B cell (primary cell): ENCODE measurements at places on chromosomes 3 and 15. TPM values are rescaled to one million over a fixed set of nuclear protein-coding genes. Genes with fewer than 3 reads are reported as not detected.
A peak's percentile ranks its signal among the peaks of the same experiment; 100 is the strongest.

GRCh38 chr3:120528163-120528562 lies 68.0 kb upstream of the NDUFB4 start:
- no peak for DNase-seq

DNA sequence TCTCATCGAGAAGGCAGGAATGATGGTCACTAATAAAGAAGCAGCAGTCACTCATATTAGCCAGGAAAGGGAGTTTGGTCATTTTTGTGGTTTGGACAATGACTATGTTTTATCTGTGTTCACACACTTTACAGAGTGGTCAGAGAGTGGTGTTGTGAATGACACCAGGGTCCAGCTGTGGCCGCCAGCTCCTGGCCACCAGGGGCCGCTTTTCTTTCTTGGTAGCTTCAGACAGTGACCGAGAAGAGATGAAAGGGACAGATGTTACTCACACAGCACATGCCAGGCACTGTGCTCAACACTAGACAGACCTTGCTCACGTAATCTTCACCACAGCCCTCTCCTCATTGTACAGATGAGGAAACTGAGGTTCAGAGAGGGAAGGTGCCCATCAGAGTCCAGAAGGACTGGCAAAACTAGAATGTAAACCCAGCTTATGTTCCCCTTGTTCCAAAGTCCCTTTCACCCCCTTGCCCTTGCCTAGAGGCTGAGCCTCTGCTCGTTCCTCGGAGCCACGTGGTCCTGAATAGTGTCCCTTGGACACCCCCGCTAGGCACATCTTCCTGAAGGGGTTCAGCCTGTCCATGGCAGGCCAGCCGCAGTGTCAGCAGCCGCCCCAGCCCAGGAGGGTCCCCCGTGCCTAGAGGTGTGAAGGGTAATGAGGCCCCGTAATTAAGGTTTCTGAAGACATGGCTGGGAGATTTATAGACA lies 55.6 kb downstream of the CYP11A1 start:
- DNase-seq, result no peak

DNA sequence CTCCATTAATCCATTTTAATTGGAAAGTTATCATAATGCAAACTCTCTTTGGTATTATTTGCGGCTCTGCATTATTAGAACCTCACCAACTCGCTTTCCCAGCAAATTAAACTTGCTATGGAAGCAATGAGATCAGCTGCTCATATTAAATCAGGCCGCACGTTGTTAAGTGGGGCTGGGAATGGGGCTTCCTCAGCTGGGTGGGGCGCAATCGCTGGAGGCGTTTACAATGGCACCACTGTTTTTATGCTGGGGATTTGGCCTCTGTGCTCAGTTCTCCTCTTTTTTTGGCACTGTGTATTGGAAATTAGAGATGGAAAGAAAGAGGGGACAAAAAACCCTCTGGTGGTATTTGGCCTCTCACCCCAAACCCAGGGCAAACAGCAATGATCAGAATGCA lies 72.2 kb downstream of the RPLP1 start:
- DNase-seq, result no peak

- no peak for DNase-seq
Observed at GRCh38 chr3:124429129-124429815, 301.0 kb upstream of the UMPS start.

DNA sequence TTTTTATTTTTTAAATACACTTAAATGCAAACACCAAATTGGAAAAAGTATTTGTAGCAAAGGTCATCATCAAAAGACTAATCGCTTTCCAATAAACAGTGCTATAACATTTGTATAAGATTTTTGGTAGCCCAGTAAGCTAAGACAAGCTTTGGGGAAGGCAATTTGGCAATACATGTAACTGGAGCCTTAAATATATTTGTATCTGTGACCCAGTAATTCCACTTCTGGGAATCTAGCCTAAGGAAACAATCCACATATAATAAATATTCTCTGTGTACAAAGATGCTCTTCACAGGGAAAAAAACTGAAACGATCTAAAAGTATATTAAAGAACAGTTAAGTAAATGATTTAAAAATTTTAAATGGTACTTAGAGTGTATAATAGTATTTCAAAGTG lies 65.5 kb upstream of the TJP1 start:
- DNase-seq, result no peak

DNA sequence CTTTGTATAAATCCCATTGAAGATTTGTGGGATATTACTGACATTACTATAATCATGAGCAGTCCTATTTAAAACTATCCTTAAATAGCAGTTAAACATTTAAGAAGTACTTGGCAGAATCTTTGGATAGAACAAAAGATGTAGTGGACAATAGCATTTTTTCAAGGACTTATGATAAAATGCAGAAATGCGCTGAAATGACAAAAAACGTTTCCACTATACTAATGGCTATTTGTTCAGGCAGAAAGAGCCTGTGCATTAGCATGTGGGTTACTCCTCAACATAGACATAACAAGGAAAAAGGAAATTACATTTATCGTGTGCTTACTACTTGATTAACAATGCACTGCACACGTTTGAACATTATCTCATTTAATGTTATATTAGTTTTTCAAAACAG lies 80.7 kb downstream of the GADL1 start:
- no peak for DNase-seq

DNA sequence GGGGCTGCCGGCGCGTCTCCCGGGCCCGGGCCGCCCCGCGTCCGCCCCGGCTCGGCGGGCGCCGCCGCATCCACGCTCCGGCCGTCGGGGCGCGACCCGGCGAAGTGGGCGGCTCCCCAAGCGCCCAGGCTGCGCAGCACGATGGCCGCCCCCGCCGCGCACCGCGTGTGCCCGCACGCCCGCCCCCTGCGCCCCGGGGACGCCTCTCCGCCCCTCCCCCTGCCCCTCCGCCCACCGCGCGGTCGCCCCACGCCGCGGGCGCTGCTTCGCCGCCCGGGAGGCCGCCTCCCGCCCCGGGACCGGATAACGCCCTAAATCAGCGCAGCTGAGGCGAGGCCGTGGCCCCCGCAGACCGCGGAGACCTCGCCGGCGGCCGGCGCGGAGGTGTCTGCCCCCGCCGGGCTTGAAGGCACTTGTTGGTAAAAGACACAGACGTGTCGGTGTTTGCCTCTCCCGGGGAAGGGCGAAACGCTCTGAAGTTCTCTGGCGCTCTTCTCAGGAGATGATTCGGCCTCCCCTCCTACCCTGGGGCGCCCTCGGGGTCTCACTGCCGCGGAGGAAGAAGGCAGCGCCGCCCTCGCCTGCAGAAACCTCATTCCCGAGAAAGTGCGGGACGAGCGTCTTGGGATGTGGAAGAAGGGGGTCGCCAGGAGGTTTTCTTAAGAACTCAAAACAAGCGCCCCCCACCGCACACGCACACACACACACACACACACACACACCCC lies at the start of gene BNC1:
Gene BNC1 (minus strand): TSS at position 106 of the 725 bp plus-strand sequence. CDS start 36 bp downstream, at position 70.
- peak; percentile 4 for DNase-seq

- no peak for DNase-seq
Observed at GRCh38 chr3:125207507-125207906, 5.0 kb downstream of the SLC12A8 start.

DNA sequence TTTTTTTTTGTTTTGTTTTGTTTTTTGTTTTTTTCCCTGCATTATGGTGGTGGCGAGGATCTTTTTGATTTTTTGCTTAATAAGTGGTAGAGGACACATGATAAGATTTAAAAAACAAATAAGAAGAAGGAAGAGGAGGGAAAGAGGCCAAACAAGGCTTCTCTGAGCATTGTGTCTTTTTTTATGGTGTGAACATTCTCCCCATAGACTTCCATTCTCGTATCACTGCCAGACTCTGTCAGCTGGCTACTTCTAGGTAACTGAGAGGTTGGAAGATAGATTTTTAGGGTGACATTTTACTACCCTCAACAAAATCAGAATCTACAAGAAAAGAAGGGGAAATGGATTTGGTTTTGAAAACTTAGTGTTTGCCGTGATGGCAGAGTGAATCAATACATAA lies 3.8 kb downstream of the NLGN1 start:
- DNase-seq, result no peak

DNA sequence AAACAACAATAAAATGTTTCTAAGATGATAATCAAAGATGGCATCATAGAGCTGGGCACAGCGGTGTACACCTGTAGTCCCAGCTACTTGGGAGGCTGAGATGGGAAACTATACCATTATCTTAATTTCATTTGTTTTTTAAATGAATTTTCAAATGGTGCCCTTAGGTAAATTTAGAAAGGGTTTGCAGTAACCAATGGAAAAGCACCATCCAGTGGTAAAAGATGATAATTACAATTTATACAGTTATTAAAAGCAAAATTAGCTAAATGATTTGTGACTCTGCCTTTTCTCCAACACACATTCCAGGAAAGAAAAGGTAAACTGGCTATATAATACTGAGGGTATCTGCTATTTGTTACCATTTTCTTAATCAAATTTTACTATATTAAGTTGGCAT lies 14.4 kb upstream of the ANKRD28 start:
- peak; percentile 54 for DNase-seq

DNA sequence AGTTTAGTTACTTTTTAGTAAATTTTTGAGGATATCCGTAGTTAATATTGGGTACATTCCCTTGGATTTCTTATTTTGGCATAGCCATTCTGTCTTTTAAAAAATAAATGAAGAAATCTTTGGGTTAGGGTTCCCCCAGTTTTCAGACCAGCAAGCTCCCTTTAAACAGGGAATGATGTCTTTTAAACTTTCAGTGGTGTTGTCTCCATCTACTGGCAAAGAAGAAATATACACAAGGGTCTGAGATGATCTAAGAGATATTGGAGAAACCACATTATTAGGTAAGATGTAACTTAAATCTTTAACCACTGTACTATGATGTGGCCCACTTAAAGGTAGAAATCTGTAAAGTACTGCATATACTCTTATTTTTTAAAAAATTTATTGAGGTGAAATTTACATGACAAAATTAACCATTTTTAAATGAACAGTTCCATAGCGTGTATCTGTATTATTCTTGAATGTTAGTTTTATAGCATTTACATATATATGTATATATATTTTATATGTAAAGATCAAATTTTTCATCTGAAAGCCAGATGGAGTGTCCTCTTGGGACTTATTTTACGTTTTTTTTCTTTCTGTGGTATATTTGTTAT lies 35.1 kb upstream of the EIF3J start:
- DNase-seq, result peak; percentile 43

DNA sequence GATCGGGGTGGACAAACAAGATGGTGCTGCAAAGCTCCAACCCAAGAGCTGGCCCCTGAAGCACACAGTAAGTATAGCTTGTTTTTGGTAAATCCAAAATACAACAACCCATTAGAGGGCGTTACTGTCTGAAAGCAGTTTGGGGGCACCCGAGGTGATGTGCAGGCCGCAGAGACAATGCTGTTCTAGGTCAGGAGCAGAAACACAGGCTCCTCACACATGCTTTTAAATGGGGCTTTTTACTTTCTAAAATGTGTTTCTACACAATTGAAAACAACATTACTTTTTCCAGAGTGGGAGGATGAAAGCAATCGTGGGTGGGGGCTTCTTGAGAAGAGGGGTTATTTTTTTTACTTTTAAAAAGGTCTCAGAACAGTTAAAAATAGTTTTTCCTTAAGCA lies 1029.3 kb upstream of the CFAP20DC start:
- DNase-seq, result no peak

- DNase-seq, result no peak
Observed at GRCh38 chr3:111882799-111883198, 23.7 kb downstream of the PHLDB2 start.

DNA sequence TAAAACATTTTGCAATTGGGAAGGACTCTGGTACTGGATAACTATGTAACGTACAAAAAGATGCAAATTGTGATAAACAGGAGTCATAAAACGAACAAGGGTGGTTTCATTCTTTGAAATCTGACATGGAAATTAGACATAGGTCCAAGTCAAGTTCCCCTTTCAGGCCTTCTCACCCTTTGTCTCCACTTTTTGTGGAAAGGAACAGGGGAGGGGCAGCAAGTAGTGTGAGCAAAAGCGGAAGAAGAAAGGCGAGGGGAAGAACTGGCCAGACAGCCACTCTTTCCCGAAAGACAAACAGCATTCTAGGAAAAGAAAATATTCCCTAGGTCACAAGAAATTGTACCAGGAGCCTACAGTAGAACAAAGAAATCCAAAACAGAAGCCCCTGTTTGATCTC lies 52.6 kb downstream of the MCF2L2 start:
- no peak for DNase-seq

- DNase-seq, result peak; percentile 84
Observed at GRCh38 chr3:187130346-187131066, 8.8 kb downstream of the RPL39L start.

DNA sequence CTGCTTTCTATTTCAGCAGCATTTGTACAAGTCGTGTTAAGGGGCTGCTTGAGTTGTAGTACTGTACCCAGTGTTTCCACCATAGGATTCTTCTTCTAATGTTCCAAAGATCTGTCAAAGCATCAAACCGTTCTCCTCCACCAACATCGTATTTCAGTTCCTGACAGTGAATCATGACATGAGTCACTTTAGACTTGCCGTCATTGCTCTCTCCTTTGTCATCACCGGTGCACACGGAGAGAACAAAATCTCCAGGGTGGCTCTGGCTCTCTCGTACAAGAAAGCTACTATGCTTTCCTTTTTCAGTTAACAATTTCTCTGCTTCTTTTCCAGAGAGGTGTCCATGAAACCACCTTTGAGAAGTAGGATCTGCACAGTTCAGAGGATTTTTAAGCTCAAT lies 270.9 kb upstream of the CCDC54 start:
- no peak for DNase-seq

- DNase-seq, result no peak
Observed at GRCh38 chr3:109640146-109640652, 302.9 kb upstream of the DPPA4 start.

- DNase-seq, result no peak
Observed at GRCh38 chr3:171622126-171622525, 161.9 kb upstream of the TNIK start.

GRCh38 chr3:126349071-126349470 lies 8.1 kb downstream of the KLF15 start:
- DNase-seq, result no peak

The GOLGA8S gene
- 0.12 TPM in 1 of 2 replicates, not detected in the other for total RNA-seq

The GOLGA8G gene
- not detected in 2 replicates for total RNA-seq

The IFRD2 gene
- total RNA-seq, result 55.8 and 63.4 TPM in 2 replicates

The SLC12A1 gene
- total RNA-seq, result not detected in 2 replicates

The SERPINI2 gene
- not detected in 2 replicates for total RNA-seq

The WWTR1 gene
- 0.92 and 2.3 TPM in 2 replicates for total RNA-seq

The ZNF620 gene
- 5.3 and 6.6 TPM in 2 replicates for total RNA-seq

The CYP1A2 gene
- not detected in 2 replicates for total RNA-seq

The PLS1 gene
- total RNA-seq, result 0.73 and 0.74 TPM in 2 replicates

The DHX30 gene
- 81.8 and 88.9 TPM in 2 replicates for total RNA-seq

The CPEB1 gene
- 0.41 and 0.62 TPM in 2 replicates for total RNA-seq

The TRMT10C gene
- total RNA-seq, result 25.2 and 25.3 TPM in 2 replicates

The PARP3 gene
- total RNA-seq, result 17.3 and 17.7 TPM in 2 replicates

The SAMMSON gene
- not detected in 2 replicates for total RNA-seq

The RTP1 gene
- not detected in 2 replicates for total RNA-seq
